AG20443 (cell line): ENCODE measurements at places on chromosomes 13 and 19.

DNA sequence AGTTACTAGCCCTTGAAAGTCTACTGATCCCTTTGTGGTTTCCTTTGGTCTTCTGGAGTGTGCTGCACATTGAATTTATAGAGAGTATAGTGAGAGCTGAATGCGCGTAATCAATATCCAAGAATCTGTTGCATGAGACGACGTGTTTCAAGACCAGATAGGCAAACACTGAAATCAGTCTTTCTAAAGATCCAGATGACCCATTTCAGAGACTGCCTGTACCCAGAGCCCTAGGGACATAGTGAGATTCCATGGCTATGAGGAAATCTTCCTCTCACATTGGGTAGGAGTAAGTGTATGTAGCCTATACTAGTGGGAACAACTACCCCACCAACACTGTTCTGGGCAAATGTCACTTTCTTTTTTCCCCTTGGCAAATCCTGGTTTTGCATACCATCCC, 48.6 kb downstream of the ARHGAP35 start:
- DNase-seq = no peak

DNA sequence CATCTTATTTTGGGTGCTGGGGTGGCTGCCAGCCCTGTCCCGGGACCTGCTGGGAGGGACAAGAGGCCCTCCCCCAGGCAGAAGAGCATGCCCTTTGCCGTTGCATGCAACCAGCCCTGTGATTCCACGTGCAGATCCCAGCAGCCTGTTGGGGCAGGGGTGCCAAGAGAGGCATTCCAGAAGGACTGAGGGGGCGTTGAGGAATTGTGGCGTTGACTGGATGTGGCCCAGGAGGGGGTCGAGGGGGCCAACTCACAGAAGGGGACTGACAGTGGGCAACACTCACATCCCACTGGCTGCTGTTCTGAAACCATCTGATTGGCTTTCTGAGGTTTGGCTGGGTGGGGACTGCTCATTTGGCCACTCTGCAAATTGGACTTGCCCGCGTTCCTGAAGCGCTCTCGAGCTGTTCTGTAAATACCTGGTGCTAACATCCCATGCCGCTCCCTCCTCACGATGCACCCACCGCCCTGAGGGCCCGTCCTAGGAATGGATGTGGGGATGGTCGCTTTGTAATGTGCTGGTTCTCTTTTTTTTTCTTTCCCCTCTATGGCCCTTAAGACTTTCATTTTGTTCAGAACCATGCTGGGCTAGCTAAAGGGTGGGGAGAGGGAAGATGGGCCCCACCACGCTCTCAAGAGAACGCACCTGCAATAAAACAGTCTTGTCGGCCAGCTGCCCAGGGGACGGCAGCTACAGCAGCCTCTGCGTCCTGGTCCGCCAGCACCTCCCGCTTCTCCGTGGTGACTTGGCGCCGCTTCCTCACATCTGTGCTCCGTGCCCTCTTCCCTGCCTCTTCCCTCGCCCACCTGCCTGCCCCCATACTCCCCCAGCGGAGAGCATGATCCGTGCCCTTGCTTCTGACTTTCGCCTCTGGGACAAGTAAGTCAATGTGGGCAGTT, 8.6 kb downstream of the CALM3 start:
- no peak for DNase-seq

GRCh38 chr19:46902402-46902766, 41.6 kb downstream of the ARHGAP35 start:
- no peak for DNase-seq

GRCh38 chr13:74136084-74136658, 2.0 kb upstream of the KLF12 start:
- peak; percentile 33 for DNase-seq

DNA sequence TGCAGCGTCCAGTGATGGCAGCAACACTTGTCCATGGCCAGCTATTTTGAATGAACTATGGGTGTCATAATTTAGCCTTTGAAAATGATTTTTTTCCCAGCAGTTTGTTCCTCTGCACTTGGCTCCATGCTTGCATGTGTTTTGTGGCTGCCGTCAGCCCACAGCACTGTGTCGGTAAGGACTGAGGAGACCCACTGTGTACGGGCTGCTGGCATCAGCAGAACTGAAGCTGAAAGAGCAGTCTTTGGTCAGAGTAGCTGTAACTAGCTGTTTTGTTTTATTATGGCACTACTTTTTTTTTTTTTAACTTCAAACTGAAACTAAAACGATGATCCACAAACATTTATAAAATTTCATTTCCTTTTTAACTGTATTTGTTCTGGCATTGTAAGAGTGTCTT, 50.3 kb upstream of the TEX29 start:
- peak; percentile 35 for DNase-seq

DNA sequence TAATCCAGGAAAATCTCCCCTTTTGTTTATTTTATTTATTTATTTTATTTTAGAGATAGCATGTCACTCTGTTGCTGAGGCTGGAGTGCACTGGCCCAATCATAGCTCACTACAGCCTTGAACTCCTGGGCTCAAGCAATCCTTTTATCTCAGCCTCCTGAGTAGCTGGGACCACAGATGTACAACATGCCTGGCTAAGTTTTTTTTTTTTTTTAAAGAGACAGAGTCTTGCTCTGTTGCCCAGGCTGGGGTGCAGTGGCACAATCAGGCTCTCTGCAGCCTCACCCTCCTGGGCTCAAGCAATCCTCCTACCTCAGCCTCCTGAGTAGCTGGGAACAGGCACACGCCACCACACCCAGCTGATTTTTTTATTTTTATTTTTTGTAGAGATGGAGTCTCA, 6.3 kb upstream of the PDCD2L start:
- DNase-seq = no peak

GRCh38 chr19:18435178-18435841, 2.6 kb downstream of the ISYNA1 start:
- DNase-seq = no peak

DNA sequence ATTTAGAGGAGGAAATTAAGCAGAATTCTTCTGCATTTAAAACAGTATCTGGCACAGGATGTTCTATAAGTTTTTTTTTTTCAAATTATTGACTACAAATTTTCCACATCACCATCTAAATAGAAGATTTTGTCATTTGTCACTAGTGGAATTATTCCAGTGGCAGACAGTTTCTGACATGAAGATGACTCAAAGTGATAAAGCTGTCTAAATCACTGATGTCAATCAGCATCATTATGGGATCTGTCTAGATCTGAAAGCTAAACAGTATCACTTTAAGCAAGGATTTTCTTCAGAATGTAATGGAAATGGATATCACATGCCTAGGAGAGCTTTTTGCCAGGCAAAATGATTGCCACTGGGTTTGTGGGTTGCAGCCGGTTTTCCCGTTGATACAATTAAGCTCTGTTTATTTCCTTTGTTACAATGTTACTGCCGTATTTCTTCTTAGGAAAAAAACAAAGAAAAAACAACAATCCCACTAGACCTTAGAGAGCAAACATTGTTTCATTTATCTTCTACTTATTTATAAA, 1657.0 kb upstream of the PRR20A start:
- no peak for DNase-seq

GRCh38 chr19:1833540-1833939, 14.7 kb downstream of the REXO1 start:
- no peak for DNase-seq

DNA sequence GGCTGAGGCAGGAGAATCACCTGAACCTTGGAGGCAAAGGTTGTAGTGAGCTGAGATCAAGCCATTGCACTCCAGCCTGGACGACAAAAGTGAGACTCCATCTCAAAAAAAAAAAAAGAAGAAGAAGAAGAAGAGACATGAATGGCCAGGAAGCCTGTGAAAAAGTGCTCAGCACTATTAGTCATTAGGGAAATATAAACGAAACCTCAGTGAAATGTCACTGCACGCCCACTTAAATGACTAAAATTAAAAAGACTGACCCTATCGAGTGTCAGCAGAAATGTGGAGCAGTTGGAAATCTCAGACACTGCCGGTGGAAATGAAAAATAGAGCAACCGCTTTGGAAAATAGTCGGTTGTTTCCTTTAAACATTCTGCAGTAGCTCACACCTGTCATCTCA, 5.5 kb upstream of the TYROBP start:
- DNase-seq = no peak

DNA sequence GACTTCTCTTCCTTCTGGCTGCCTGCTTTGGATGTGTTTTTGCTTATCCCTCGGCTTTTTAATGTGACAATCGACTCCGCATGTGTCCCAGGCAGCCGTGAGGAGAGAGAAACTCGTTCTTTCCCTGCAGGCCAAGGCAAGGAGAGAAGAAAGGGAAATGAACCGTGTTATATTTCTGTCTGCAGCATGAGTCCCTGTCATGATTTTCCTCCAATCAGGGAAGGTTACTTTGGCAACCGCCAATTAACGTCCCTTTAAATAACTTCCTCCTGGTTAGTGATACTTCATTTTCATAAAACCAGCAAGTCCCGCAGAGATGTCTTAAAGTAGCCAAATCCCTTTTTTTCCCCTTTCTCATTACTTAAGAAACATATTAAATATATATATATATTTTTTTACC, 42.6 kb downstream of the RFC3 start:
- no peak for DNase-seq

DNA sequence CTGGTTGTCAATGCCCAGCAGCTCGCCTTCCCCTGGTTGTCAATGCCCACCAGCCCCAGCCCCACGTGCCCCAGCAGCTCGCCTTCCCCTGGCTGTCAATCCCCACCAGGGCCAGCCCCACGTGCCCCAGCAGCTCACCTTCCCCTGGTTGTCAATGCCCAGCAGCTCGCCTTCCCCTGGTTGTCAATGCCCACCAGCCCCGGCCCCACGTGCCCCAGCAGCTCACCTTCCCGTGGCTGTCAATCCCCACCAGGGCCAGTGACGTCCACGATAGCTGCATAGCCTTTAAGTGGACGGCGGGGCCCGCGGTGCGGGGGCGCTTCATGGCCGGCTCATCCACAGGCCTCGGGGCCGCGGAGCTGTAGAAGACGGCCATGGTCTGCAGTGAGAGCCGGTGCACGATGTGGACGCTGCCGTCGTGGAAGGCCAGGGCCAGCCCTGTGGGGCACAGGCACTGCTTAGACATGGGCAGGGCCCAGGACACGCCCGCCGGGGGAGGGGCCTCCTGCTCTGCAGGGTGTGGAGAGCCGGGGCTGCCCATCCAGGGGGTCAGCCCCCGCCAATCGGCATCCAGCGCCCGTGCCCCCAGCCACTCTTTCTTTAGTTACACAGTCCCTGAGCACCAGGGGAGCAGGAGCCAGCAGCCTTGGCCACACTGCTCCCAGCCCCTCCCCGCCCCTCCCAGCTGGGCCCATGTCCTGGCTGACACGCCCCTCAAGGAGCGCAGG, 13.1 kb downstream of the MED16 start:
- no peak for DNase-seq

GRCh38 chr13:94602467-94602866, 810 bp downstream of the GPR180 start:
- no peak for DNase-seq

DNA sequence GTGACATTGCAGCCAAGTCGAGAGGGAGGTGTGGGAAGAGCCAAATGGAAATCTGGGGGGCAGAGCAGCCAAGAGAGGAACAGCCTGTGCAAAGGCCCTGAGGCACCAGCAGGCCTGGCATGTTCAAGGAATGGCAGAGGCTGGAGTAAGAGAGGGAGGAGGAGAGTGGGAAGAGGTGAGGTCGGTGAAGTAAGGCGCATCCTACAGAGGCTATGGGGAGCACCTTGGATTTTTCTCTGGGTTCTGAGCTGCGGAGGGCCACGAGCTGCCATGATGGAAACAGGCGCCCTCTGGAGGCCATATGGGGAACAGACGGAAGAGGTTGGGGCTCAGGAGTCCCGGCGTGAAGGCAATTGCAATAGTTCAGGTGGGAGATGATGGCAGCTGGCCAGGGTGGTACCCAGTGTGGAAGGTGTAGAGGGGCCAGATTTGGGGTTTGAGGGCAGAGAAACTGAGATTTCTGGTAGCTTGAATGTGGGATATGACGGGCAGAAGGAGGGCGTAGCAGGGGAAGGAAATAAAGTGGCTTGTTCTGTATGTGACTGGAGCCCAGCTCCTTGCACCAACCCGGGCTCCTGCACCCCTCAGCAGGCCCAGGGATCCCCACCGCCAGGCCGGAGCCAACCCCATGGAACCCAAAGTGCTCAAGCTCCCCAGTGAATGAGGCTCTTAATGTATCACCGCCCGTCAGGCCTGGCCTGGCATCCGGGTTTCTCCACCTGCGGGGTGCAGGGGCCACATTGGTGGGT, 20.5 kb upstream of the STRN4 start:
- DNase-seq = no peak

GRCh38 chr13:33514362-33514761, 228.8 kb upstream of the STARD13 start:
- DNase-seq = no peak

DNA sequence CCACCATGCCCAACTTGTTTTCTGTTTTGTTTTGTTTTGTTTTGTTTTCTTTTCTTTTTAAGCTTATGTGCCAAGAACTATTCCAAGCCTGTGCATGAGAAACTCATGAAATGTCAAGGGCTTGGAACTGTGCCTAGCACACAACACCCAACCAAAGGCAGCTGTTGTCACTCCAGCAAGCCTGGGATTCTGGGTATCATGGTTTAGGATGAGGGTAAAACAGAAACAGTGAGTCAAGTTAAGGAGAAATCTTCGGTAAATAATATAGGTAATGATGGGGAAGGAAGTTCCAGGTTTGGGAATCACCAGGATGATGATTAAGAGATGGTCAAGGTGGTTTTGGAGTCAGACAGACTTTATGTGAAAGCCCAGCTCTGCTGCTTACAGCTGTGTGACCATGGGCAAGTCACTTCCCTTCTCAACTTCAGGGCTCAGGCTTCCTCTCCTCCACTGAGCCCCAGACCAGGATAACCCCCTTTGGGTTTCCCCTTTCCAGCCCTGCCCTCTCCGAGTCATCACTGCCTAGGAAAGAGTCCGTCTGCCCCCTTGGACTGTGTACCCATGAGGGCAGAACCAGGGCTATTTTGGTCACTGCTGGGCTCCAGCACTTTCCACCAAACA, 5.0 kb downstream of the PVR start:
- DNase-seq = peak; percentile 73

- peak; percentile 3 for DNase-seq
These were observed 4.7 kb downstream of the LSM4 start for GRCh38 chr19:18317961-18318800.

DNA sequence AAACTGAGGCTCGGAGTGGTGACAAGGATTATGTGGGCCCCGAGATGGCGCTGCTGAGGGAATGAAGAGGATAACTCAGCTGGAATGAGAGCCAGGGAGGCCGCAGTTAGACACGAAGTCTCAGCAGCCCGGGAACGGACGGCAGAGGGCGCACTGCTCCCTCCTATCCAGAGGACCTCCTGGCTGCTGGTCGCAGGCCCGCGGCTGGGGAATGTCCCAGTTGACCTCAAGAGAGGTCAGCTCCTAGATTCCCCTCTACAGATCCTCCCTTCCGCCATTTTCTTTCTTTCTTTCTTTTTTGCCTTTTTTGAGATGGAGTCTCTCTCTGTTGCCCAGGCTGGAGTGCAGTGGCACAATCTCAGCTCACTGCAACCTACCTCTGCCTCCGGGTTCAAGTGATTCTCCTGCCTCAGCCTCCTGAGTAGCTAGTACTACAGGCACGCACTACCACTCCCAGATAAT, 24.1 kb upstream of the ASPDH start:
- peak; percentile 92 for DNase-seq
